H9 (cell line): ENCODE measurements at places on chromosomes 1 and 21.

DNA sequence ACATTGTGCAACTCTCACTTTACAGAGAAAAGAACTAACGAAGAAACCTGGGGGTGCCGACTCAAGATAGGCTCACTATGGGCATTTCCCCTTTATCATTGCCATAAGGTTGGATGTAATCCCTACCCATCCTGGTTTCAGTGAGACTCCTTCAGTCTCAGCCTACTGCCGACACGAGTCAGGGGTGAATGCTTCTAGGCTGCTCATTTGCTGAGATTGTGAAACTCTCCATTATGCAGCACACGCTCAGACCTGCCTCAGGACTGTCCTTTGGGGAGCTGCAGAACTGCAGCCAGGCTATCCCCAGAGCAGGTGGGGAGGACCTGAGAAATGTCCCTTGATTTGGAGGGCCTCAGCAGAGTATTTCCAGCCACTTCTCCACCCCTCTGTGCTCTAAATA lies 22.2 kb downstream of the TSHB start:
- DNase-seq, result no peak

GRCh38 chr1:64423526-64423925 lies 46.4 kb upstream of the CACHD1 start:
- no peak for DNase-seq

DNA sequence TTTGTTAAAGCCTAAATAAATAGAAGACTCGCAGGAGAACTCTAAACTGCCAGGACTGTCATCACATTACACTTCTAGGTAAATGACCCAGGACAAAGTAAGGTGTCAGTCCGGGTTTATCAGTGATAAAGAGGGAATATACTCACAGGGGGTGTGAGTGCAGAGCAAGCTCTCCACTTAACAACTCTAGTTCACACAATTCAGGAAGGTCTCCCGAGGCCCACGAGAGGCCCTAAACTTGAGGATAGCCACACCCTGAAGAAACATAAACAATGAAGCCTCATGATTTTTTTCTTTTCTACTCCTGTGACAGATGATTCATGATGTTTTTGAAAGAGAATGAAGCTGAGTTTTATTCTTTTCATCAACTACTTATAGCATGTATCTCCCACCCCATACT lies 65.6 kb upstream of the EXO1 start:
- no peak for DNase-seq

- no peak for DNase-seq
Measured at GRCh38 chr1:6152181-6152580, 27.9 kb downstream of the CHD5 start.

GRCh38 chr1:212513586-212513985 lies 80.9 kb downstream of the NENF start:
- DNase-seq, result no peak

DNA sequence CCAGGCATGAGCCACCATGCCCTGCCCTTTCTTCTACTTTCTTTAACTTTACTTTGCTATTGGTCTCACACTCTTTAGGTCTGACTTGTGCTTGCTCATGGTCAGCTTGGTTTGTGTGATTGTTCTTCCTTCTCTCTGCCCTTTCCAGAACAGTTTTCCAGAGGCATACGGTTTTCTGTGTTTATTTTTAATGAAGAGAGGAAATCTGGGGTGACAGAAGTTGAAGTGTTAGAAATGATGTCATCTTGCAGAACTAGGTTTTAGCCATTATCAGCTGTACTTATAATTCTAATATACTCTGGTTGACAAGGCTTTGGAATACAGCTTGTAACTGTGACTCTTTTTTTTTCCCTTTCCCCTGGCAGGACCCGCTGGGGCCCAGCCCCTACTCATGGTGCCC lies 14.4 kb downstream of the AGO3 start:
- DNase-seq, result no peak

GRCh38 chr21:42779431-42779861 lies 99.9 kb downstream of the WDR4 start:
- no peak for DNase-seq
